Vagina (tissue), 2 donors: ENCODE measurements at places on chromosomes 11 and 22. TPM values are rescaled to one million over a fixed set of nuclear protein-coding genes. Genes with fewer than 3 reads are reported as not detected.
A peak's percentile ranks its signal among the peaks of the same experiment; 100 is the strongest.

Gene SMTNL1
- total RNA-seq, result not detected

Gene RBFOX2
- total RNA-seq, result 70.0 TPM

Gene MPPED2
- 4.4 TPM for total RNA-seq

Gene FAM180B
- not detected for total RNA-seq

Gene PCNX3
- total RNA-seq, result 24.8 TPM

Gene C11orf97
- not detected for total RNA-seq

Gene CD3E
- total RNA-seq, result 6.9 TPM

Gene CXCR5
- total RNA-seq, result not detected

Gene MYO7A
- 9.1 TPM for total RNA-seq

Gene ELF5
- total RNA-seq, result not detected

Gene SMC1B
- total RNA-seq, result not detected

Gene KRTAP5-11
- not detected for total RNA-seq

Gene SEC14L6
- total RNA-seq, result not detected

Gene LRRC10B
- 0.74 TPM for total RNA-seq

Gene PNPLA5
- total RNA-seq, result not detected

Gene MMP8
- not detected for total RNA-seq

DNA sequence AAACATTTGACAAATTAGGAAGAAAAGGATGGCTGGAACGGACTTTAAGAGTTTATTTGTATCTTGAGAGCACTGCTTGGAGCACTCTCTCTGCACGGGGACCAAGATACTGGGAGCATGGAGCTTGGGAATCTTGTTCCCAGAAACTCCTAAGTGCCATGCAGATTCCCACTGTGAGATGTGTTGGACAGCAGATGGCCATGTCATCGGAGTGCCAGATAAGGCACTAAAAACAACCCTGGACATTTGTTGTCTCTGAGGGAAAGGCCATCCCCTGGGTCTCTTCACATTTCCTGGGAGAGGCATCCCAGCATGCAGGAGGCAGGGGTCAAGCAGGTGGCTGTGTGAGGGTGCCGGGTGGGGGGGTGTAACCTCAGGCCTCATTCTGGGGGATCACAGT, 2.9 kb downstream of the KIRREL3 start:
- H3K4me1 ChIP-seq, result peaks cover 11% of the 10 kb centered on the region
- H3K27me3 ChIP-seq, result peaks cover 7% of the 10 kb centered on the region
- DNase-seq, result no peak
- H3K27ac ChIP-seq, result no peak overlapping the region
- H3K36me3 ChIP-seq, result no peaks in the 10 kb centered on the region
- H3K4me3 ChIP-seq, result no peak overlapping the region

DNA sequence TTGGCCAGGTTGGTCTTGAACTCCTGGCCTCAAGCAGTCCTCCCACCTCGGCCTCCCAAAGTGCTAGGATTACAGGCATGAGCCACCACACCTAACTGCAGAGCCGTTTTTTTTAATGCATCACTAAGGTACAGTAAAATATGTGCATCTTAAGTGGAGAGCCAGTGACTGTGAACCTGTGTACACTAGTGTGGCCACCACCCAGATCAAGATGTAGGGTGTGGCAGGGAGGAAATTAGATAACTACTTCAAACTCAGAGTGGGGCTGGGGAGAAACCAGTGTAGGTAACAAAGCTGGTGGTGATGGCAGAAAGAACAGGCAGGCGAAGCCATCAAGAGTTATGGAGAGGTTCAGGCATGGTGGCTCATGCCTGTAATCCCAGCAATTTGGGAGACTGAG, 14.4 kb downstream of the SNAP29 start:
- no peak for DNase-seq
- H3K27me3 ChIP-seq, result no peaks in the 10 kb centered on the region
- H3K36me3 ChIP-seq, result no peaks in the 10 kb centered on the region
- no peak overlapping the region for H3K27ac ChIP-seq

- H3K36me3 ChIP-seq, result no peaks in the 10 kb centered on the region
- H3K27ac ChIP-seq, result no peak overlapping the region
- H3K4me1 ChIP-seq, result no peaks in the 10 kb centered on the region
- DNase-seq, result no peak
Observed at GRCh38 chr11:19084661-19085315, 24.3 kb upstream of the MRGPRX2 start.

GRCh38 chr11:83613767-83614121, 327.6 kb upstream of the CCDC90B start:
- no peak overlapping the region for H3K27ac ChIP-seq
- DNase-seq, result no peak
- H3K27me3 ChIP-seq, result no peaks in the 10 kb centered on the region
- H3K4me3 ChIP-seq, result no peak overlapping the region
- H3K4me1 ChIP-seq, result no peaks in the 10 kb centered on the region
- H3K36me3 ChIP-seq, result no peaks in the 10 kb centered on the region

- H3K27me3 ChIP-seq, result no peaks in the 10 kb centered on the region
- H3K36me3 ChIP-seq, result no peaks in the 10 kb centered on the region
- H3K4me3 ChIP-seq, result no peak overlapping the region
- no peak for DNase-seq
- H3K27ac ChIP-seq, result no peak overlapping the region
Observed at GRCh38 chr11:64146036-64146955, 19.6 kb downstream of the MACROD1 start.

DNA sequence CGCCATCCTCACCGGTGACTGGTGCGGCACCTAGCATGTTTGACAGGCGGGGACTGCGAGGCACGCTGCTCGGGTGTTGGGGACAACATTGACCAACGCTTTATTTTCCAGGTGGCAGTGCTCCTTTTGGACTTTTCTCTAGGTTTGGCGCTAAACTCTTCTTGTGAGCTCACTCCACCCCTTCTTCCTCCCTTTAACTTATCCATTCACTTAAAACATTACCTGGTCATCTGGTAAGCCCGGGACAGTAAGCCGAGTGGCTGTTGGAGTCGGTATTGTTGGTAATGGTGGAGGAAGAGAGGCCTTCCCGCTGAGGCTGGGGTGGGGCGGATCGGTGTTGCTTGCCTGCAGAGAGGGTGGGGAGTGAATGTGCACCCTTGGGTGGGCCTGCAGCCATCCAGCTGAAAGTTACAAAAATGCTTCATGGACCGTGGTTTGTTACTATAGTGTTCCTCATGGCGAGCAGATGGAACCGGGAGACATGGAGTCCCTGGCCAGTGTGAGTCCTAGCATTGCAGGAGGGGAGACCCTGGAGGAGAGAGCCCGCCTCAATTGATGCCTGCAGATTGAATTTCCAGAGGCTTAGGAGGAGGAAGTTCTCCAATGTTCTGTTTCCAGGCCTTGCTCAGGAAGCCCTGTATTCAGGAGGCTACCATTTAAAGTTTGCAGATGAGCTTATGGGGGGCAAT, 1.1 kb downstream of the NEAT1 start:
- peak overlapping the region; percentile 99 for H3K27ac ChIP-seq
- H3K36me3 ChIP-seq, result peaks cover 37% of the 10 kb centered on the region
- H3K4me1 ChIP-seq, result peaks cover 44% of the 10 kb centered on the region
- H3K4me3 ChIP-seq, result peak overlapping the region; percentile 58
- no peaks in the 10 kb centered on the region for H3K27me3 ChIP-seq

DNA sequence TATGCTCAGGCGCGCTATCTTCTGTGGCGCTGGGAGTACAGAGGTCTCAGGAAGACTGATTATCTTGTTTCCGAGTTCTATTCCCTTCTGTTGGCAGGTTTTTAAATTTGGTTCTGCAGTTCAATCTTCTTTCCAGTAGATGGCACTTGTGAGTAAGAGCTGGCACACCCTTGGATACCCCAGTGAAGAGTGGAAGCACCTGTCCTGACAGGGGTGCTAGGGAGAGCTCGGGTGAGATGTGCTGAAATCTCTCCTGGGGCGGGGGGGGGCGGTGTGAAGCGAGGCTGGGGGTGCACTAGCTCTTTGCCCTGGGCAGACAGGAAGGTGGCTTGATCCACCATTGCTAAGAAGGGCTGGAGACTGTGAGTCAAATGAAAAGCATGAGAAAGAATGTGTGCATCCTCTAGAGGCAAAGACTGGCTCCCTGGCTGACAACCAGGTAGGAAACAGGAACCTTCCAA, 679.9 kb upstream of the CCDC179 start:
- H3K27ac ChIP-seq, result no peak overlapping the region
- no peak for DNase-seq
- H3K4me1 ChIP-seq, result no peaks in the 10 kb centered on the region
- no peaks in the 10 kb centered on the region for H3K27me3 ChIP-seq
- no peaks in the 10 kb centered on the region for H3K36me3 ChIP-seq

GRCh38 chr11:58576887-58577471, 1.3 kb upstream of the LPXN start:
- H3K4me1 ChIP-seq, result peaks cover 69% of the 10 kb centered on the region
- peak overlapping the region; percentile 80 for H3K4me3 ChIP-seq
- no peaks in the 10 kb centered on the region for H3K27me3 ChIP-seq
- H3K36me3 ChIP-seq, result no peaks in the 10 kb centered on the region
- H3K27ac ChIP-seq, result peak overlapping the region; percentile 100

DNA sequence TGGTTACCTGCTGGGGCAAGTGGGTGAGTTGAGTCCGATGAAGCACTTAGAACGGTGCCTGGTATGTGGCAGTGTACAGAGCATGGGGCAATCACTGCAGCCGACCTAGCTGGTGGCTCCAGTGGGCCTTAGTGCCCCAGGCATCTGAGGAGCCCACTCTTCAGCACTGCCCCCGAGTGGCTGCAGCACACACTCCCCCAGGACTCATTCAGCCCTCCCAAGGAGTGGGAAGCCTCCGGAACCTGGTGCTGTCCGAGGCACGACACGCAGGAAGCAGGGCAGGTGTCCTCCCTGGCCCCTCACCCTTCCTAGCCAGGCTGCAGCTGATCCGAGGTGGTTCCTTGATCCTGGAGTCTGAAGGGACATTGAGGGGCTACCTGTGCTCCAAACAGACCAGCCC, 42.4 kb upstream of the PRODH start:
- no peaks in the 10 kb centered on the region for H3K4me1 ChIP-seq
- H3K36me3 ChIP-seq, result no peaks in the 10 kb centered on the region
- no peak overlapping the region for H3K27ac ChIP-seq
- no peaks in the 10 kb centered on the region for H3K27me3 ChIP-seq

DNA sequence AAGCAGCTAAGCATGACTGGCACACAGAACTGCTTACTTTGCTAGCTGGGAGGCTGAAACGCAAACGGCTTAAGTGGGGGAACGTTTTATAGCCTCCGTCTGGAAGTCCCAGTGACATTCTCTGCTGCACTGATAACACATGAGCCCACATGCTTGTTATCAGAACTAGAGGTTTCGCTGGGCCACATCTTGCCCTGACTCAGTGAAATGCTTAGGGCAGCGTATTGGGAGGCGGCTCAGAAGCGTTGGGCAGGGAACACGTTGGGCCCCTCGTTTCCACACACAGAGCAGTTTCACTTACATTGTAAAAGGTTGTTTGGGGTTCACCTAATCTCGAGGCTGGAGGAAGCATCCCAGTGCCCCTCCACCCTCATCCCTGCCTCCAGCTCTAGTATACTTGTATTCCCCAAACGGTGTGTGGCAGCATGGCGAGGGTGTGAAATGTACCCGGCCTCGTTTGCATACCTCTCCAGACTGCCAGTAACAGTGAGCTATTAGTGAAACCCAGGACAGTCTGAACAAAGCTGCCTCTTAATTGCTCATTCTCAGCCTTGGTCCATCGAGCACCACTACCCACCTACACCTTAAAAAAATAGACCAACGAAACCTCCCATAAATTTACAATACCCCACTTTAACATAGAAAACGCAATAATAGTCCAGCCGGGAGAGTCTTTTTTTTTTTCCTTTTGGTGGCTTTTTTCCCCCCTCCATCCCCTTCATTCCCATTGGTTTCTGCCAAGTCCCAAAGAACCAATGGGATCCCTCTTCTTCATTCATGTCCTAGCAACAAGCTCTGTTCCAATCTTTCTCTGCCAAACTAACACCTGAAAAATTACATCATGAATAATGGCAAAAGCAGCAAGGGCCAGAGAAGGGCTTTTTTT, 218.8 kb upstream of the SORL1-AS1 start:
- peak overlapping the region; percentile 51 for H3K27ac ChIP-seq
- no peaks in the 10 kb centered on the region for H3K27me3 ChIP-seq
- H3K4me1 ChIP-seq, result peaks cover 11% of the 10 kb centered on the region
- H3K4me3 ChIP-seq, result no peak overlapping the region
- H3K36me3 ChIP-seq, result no peaks in the 10 kb centered on the region

- H3K27ac ChIP-seq, result peak overlapping the region; percentile 56
- H3K27me3 ChIP-seq, result no peaks in the 10 kb centered on the region
- no peak for DNase-seq
- H3K4me3 ChIP-seq, result peak overlapping the region; percentile 44
- peaks cover 22% of the 10 kb centered on the region for H3K4me1 ChIP-seq
Observed at GRCh38 chr22:42283278-42284201, 13.1 kb upstream of the TCF20 start.

GRCh38 chr22:49798486-49799151, 29.1 kb downstream of the BRD1 start:
- H3K27me3 ChIP-seq, result no peaks in the 10 kb centered on the region
- no peaks in the 10 kb centered on the region for H3K36me3 ChIP-seq
- no peak for DNase-seq
- H3K27ac ChIP-seq, result no peak overlapping the region

- DNase-seq, result no peak
- H3K4me1 ChIP-seq, result no peaks in the 10 kb centered on the region
- no peak overlapping the region for H3K4me3 ChIP-seq
- no peaks in the 10 kb centered on the region for H3K27me3 ChIP-seq
- H3K36me3 ChIP-seq, result no peaks in the 10 kb centered on the region
- H3K27ac ChIP-seq, result no peak overlapping the region
Observed at GRCh38 chr11:105447936-105448702, 161.8 kb upstream of the GRIA4 start.

DNA sequence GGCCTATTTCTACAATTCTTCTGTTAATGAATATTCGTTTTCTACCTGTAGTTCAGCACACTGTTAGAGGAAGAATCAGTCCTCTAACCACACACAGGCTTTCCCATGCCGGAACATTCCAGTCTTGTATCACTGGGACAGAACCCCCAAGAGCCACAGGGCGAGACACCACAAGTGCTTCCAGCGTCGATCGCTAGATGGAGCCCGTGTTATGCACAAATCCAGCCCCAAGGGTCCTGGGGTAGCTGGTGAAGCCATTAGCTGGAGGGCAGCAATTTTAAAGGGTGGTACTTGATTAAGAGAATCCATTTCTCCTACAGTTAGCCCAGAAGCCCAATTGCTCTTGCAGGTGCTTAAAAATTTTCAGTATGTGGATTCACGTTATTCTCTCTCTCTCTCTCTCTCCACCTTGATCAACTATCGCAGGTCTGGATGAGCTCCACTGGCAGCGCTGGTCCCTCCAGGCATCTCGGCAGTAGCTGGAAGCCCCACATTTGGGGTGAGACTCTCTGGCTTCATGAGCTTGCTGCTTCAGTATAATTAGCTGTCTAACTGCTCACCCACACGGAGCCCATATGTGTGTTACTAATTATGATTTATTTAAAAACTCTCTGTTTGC, 148.2 kb upstream of the SNX19 start:
- no peak overlapping the region for H3K27ac ChIP-seq
- H3K27me3 ChIP-seq, result no peaks in the 10 kb centered on the region
- H3K4me3 ChIP-seq, result no peak overlapping the region
- no peaks in the 10 kb centered on the region for H3K36me3 ChIP-seq

GRCh38 chr11:71928737-71929443, at the start of gene RNF121:
TSS of gene RNF121 (plus strand) at chr11:71929046. CDS start at chr11:71929062, 16 bp downstream.
- no peaks in the 10 kb centered on the region for H3K27me3 ChIP-seq
- H3K36me3 ChIP-seq, result peaks cover 6% of the 10 kb centered on the region
- DNase-seq, result peak; percentile 96
- H3K4me1 ChIP-seq, result peaks cover 37% of the 10 kb centered on the region
- H3K27ac ChIP-seq, result peak within 1 kb of the TSS; percentile 90
- H3K4me3 ChIP-seq, result peak within 1 kb of the TSS; percentile 93

GRCh38 chr11:32833921-32834320, 4.2 kb downstream of the PRRG4 start:
- peaks cover 9% of the 10 kb centered on the region for H3K4me1 ChIP-seq
- no peak overlapping the region for H3K27ac ChIP-seq
- H3K4me3 ChIP-seq, result no peak overlapping the region
- DNase-seq, result no peak

GRCh38 chr22:30511911-30512310, 6.4 kb upstream of the SEC14L4 start:
- no peaks in the 10 kb centered on the region for H3K27me3 ChIP-seq
- DNase-seq, result no peak
